ENCODE measurements at places on chromosomes 16 and 17.
A peak's percentile ranks its signal among the peaks of the same experiment; 100 is the strongest.

DNA sequence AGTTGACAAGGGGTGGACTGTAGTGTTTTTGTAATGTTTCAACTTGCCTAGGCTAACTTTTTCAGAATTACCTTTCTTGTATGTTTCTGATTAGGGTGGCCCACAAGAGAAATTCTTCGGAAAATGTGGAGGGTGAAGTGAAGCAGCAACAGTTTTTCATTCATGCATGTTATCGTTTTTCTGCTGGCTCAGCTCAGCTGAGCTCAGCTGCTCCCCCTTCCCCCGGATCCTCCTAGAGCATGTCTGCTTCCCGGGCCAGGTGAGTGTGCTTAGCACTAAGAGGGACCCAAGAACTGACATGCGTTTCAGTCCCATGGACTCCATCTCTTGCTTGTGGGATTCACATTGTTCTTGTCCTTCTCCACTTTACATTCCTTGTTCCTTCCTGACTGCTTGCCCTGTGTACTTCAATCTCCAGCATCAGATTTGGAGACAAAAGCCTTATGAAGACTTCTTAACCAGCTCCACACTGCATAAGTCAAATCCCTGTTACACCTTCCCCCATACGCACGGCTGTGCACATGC is 33.6 kb downstream of the SCPEP1 start:
- H3K4me3 ChIP-seq: no peak overlapping the region
- peaks cover 33% of the 10 kb centered on the region for H3K27me3 ChIP-seq
- H3K27ac ChIP-seq: no peak overlapping the region
- H3K36me3 ChIP-seq: no peaks in the 10 kb centered on the region
- peaks cover 5% of the 10 kb centered on the region for H3K4me1 ChIP-seq

GRCh38 chr17:58265902-58266875 is 14.5 kb downstream of the MPO start:
- H3K36me3 ChIP-seq: no peaks in the 10 kb centered on the region
- no peak overlapping the region for H3K4me3 ChIP-seq

GRCh38 chr17:27572665-27573064 is 58.3 kb upstream of the LGALS9 start:
- no peaks in the 10 kb centered on the region for H3K27me3 ChIP-seq
- H3K4me3 ChIP-seq: no peak overlapping the region
- peaks cover 59% of the 10 kb centered on the region for H3K4me1 ChIP-seq
- H3K27ac ChIP-seq: no peak overlapping the region
- no peak for DNase-seq

- no peaks in the 10 kb centered on the region for H3K4me1 ChIP-seq
- DNase-seq: no peak
- H3K27me3 ChIP-seq: no peaks in the 10 kb centered on the region
- no peak overlapping the region for H3K27ac ChIP-seq
- no peak overlapping the region for H3K4me3 ChIP-seq
Observed at GRCh38 chr16:35569413-35569812, 2110.0 kb downstream of the TP53TG3F start.

DNA sequence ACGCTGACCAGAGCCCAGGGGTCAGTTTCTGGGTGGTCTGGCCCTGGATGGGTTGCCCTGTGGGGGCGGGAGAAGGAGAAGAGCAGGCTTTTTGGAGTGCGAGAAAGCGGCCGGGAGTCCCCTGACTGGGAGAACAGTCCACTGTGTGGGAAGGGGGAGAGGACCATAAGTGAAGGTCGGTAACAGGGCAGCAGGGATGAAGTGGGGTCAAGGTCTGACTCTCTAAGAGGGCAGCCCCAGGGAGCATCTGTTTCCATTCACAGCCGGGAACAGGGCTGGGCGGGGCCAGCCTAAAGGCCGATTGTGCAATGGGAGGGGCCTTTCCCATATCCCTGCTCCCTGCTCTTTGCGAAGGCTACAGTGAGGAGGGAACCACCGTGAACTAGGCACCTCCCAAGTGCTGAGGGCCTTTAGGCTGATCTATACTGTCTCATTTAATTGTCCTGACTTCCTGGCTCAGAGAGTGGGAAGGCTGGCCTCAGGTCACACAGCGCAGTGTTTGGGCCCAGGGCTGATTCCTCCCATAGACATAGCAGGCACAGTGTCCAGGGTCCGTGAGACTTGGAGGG is 10.4 kb upstream of the WFDC1 start:
- no peaks in the 10 kb centered on the region for H3K36me3 ChIP-seq
- H3K27me3 ChIP-seq: peaks cover 26% of the 10 kb centered on the region
- no peak overlapping the region for H3K4me3 ChIP-seq
- H3K27ac ChIP-seq: no peak overlapping the region
- H3K4me1 ChIP-seq: no peaks in the 10 kb centered on the region
- no peak for DNase-seq

GRCh38 chr17:73301369-73301768 is 10.4 kb downstream of the CDC42EP4 start:
- H3K36me3 ChIP-seq: no peaks in the 10 kb centered on the region
- peaks cover 6% of the 10 kb centered on the region for H3K4me1 ChIP-seq
- H3K27me3 ChIP-seq: peaks cover 36% of the 10 kb centered on the region
- no peak for DNase-seq

DNA sequence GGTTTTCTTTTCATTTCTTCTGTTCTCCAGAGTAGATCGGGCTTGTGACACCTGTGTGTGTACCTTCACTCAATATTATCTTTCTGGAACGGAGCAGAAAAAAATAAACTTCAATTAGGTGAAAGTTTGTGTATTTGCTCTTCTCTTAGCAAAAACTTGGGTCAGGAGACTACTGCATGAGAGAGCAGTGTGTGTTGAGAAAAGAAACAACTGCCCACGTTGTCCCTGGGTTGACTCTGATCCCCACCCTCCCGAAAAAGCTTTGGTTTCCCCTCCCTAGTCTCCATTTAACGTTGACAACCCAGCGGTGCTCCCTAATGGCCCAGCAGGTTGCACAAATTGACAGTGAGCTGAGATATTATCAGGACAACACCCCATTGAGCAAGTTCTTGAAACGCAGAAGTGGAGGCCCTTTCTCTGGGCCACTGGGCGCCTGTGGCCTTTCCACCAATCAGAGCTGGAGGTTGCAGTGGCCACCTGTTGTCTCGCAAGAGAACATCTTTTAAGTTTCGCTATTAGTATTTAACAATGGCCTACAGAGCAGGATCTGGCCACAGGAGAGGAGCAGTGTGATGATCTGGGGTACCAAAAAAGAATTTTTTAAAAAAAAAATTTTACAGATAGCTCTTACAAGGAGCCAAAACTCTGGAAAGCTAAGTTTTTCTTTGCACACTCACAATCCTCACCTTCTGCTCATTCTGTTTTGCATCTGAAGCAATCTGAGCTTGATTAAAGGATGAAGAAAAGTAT is 1.5 kb upstream of the TOX3 start:
- H3K27ac ChIP-seq: no peak overlapping the region
- H3K36me3 ChIP-seq: peaks cover 4% of the 10 kb centered on the region
- peaks cover 4% of the 10 kb centered on the region for H3K4me1 ChIP-seq
- DNase-seq: no peak
- peaks cover 38% of the 10 kb centered on the region for H3K27me3 ChIP-seq
- no peak overlapping the region for H3K4me3 ChIP-seq

- no peaks in the 10 kb centered on the region for H3K4me1 ChIP-seq
- H3K27me3 ChIP-seq: peaks cover 11% of the 10 kb centered on the region
- no peak overlapping the region for H3K4me3 ChIP-seq
- H3K36me3 ChIP-seq: no peaks in the 10 kb centered on the region
Observed at GRCh38 chr16:4910828-4911227, 26.1 kb downstream of the PPL start.

DNA sequence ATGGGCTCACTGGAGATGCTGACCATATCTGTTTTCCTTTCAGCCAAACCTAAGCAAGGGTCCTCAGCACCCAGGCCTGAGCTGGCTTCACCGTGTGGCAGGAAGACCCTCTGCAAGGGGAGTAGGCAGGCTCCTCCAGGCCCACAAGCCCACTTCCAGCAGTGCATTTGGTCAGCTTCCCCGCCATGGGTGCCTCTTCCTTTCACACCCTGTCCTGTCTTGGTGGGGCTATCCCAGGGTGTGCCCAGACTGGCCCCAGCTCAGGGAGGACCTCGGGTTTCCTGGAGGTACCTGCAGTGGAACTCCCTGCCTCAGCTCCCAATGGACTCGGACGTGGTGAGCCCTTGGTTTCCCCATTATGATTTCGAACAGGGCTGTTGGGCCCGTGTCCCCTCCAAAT is 12.7 kb upstream of the KRTAP17-1 start:
- no peak overlapping the region for H3K27ac ChIP-seq
- no peaks in the 10 kb centered on the region for H3K36me3 ChIP-seq
- peaks cover 32% of the 10 kb centered on the region for H3K4me1 ChIP-seq
- H3K4me3 ChIP-seq: no peak overlapping the region
- no peak for DNase-seq

GRCh38 chr17:72600934-72601333 is 480.1 kb downstream of the SOX9 start:
- DNase-seq: no peak
- H3K36me3 ChIP-seq: no peaks in the 10 kb centered on the region
- peaks cover 88% of the 10 kb centered on the region for H3K27me3 ChIP-seq
- no peak overlapping the region for H3K4me3 ChIP-seq

DNA sequence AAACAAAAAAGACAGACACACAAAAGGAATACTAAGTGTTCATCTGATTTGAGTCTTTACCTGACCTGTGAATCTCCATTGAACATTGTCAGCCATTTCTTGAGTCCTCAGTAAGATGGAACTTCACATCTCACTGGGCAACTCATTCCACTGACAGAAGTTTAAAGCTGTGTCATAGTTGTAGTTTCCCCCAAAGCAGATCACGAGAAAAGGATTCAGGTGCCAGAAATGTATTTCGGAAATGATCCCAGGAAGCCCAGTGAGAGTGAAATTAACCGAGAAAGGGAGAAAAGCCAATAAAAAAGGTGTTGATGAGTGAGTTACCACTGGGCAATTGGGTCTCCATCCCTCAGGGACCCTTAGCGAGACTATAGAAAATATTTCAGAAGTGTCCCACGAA is 6.5 kb downstream of the CHD9 start:
- peaks cover 37% of the 10 kb centered on the region for H3K4me1 ChIP-seq
- no peaks in the 10 kb centered on the region for H3K36me3 ChIP-seq
- no peaks in the 10 kb centered on the region for H3K27me3 ChIP-seq
- H3K4me3 ChIP-seq: no peak overlapping the region

GRCh38 chr17:22277595-22277994 is 585.3 kb downstream of the KCNJ18 start:
- no peak for DNase-seq
- no peaks in the 10 kb centered on the region for H3K4me1 ChIP-seq
- no peaks in the 10 kb centered on the region for H3K27me3 ChIP-seq

GRCh38 chr17:40451420-40451819 is 8.2 kb downstream of the IGFBP4 start:
- DNase-seq: no peak
- H3K4me1 ChIP-seq: peaks cover 36% of the 10 kb centered on the region
- no peak overlapping the region for H3K4me3 ChIP-seq
- no peak overlapping the region for H3K27ac ChIP-seq
- peaks cover 49% of the 10 kb centered on the region for H3K36me3 ChIP-seq
- H3K27me3 ChIP-seq: peaks cover 12% of the 10 kb centered on the region

DNA sequence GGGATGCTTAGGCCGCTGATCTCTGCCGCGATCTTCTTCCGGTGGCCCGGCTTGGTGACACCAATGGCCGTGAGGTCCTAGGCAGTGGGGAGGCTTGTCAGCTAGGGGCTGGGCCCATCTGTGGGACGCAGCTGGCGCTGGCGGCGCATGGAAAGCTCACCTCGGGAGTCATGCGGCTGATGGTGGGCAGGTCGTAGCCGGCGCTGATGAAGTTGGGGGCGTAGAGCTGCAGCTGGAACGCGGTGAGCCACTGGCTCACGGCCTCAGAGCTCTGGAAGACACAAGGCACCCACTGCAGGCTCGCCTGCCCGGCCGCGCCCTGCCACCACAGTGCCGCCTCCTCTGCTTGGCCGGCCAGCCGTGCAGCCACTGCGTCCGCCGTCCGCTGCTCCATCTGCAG is 12.7 kb downstream of the CASKIN1 start:
- H3K27ac ChIP-seq: no peak overlapping the region
- H3K36me3 ChIP-seq: no peaks in the 10 kb centered on the region
- no peak for DNase-seq
- H3K4me1 ChIP-seq: no peaks in the 10 kb centered on the region

- H3K4me3 ChIP-seq: no peak overlapping the region
- peak; percentile 19 for DNase-seq
Observed at GRCh38 chr16:57025941-57026777, 36.8 kb downstream of the NLRC5 start.

DNA sequence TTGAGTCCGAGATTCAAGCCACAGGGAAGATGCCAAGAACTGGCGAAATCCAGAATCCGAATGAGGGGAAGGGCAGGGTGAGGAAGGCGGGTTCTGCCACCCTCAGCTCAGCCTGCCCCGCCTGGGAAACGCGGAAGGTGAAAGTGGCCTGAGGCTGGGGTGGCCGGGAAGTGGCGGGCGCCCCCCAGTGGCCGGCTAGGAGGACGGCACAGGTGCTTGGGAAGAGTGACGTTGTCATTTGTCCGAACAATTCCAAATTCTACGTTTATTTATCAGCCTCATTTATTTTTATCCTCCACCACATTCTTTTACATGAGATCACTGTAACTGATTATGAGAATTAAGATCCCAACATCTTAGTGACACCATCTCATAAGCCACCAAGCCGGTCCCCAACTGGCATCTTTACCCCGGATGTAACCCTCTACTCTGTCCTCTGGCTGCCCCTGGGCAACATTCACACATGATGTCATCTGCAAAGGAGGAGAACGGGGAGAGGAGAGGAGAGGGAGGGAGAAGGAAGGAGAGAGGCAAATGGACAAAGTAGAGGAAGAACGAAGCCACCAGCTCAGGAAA is 21.3 kb downstream of the SRCIN1 start:
- no peak overlapping the region for H3K27ac ChIP-seq
- H3K27me3 ChIP-seq: peaks cover 92% of the 10 kb centered on the region
- H3K4me3 ChIP-seq: no peak overlapping the region
- peak; percentile 63 for DNase-seq
- peaks cover 16% of the 10 kb centered on the region for H3K4me1 ChIP-seq
- no peaks in the 10 kb centered on the region for H3K36me3 ChIP-seq

GRCh38 chr16:10226141-10226986 is 44.1 kb upstream of the GRIN2A start:
- H3K36me3 ChIP-seq: no peaks in the 10 kb centered on the region
- H3K4me1 ChIP-seq: no peaks in the 10 kb centered on the region
- DNase-seq: no peak
- H3K27me3 ChIP-seq: peaks cover 9% of the 10 kb centered on the region

DNA sequence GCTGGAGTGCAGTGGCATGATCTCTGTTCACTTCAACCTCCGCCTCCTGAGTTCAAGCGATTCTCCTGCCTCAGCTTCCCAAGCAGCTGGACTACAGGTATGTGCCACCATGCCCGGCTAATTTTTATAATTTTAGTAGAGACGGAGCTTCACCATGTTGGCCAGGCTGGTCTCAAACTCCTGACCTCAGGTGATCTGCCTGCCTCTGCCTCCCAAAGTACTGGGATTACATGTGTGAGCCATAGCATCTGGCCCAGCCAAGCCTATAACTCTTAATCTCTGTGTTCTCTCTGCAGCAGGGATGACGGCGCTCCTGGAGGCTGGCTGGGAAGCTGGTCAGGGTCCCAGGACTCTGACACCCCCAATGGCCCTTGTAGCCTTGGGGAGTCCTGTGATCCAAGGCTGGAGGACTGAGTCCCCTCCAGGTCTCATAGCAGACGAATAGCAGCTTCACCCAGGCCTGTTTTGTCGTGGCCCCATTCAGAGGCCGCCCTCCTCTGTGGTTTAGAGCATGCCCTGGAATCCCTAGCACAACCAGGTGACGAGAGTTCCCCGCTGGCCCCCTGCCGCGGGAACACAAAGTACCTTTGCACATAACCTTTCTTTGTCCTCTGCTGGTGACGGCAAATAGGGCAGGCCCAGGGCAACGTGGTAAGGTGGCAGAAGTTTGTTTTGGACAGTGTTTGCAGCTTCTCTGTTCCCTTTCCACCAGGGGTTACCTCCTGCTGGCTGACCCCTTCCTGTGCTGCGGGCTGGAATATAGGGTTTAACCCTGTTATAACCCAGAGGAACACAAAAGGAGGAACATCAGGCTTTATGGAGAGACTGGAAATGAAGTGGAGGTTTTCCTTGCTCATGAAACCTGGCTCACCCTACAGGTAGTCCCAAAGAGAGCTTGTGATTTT is 43.0 kb upstream of the TOB1 start:
- H3K27ac ChIP-seq: peak overlapping the region; percentile 96
- no peak overlapping the region for H3K4me3 ChIP-seq
- H3K27me3 ChIP-seq: peaks cover 4% of the 10 kb centered on the region
